ENCODE measurements at places on chromosomes 12 and 14. TPM values are rescaled to one million over a fixed set of nuclear protein-coding genes. Genes with fewer than 3 reads are reported as not detected.
A peak's percentile ranks its signal among the peaks of the same experiment; 100 is the strongest.

DNA sequence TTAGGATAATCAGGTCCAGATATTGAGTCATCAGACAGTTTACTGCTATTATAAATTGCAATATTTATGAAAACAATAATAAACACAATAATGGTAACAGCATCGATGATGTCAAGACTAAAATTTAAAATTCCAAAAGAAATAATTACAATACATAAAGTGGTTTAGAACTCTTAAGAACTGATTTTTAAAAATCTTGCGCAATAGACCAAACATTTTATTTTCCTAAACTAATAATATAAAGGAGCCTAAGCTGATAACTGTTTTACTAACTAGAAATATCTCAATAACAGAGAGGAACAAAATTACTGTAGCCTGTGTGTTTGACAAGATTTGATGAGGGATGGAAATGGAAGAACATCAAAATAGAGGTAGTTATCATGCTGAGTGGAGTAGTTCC lies 93.9 kb upstream of the TRHDE start:
- no peak for DNase-seq

DNA sequence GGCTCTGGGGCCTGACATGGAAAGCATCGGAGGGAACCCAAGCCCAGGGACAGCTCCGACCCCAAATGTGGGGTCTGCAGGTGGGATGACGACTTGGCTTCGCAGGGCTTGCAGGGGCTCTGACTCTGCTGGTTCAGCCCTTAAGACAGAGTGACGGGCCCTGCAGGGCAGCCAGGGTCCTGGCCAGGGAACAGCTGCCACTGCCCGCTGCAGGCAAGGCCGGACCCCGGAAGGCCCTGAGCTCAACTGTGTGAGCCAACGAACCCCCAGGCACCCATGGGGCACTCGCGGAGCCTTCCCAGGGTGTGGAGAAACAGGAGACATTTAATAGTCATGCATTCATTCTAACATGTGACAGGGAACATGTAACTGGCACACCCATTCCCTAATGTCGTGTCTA lies 120.7 kb downstream of the PIWIL1 start:
- DNase-seq = no peak

DNA sequence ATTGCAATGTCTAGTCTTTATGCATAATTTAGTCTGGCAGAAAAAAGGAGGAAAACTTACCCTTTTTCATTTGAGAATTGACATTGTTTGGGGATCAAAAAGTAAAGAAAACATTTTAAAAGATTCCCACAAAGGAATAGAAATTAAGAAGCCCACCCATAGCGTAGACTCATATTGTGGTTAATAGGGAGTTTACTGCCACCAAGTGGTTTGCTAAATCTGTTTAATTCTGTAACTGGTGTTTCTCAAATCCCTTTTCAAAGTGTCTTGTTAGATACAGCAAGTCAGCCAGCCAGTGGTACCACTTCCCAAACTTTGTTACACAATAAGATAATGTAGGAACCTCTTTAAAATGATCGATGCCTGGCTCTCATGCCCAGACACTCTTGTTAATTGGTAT lies 180.3 kb downstream of the IPO8 start:
- DNase-seq = peak; percentile 62

DNA sequence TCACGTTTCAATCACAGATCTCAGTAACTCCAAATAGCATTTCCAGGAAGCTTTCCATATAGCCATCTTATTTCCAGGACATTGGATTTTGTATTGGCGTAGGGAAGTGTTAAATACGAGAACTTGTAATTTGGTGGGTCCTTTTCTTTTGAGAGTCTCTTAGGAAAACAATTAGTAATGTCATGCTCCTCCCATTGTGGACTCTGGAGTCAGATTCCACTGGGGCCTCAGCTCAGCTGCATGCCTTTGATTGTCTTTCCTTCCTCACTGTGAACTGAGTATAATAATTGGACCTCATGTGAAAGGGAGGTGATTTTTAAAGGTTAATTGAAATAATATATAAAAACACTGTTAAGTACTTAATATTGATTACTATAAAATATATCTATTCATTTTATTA lies 462.6 kb downstream of the NPAS3 start:
- no peak for DNase-seq

GRCh38 chr14:37594238-37594970 lies 645 bp downstream of the FOXA1 start:
- peak; percentile 89 for DNase-seq

DNA sequence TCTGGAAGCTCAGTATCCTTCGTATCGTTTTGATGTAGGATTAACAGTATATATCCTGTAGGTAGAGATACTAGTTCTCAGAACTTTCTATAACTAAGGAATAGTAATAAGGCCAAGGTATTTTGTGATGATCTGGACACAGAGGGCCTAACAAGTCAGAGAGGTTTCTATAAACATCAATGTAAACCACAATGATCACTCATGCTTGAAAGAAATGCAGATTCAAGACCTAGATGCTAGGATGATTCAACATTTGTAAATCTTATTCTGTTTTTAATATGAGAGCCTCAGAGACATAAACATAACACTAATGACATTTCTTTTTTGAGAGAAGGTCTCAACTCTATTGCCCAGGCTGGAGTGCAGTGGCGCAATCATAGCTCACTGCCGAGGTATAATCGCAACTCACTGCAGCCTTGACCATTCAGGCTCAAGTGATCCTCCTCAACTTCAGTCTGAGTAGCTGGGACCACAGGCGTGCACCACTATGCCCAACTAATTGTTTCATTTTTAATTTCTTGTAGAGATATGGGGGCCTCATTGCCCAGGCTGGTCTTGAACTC lies 16.2 kb downstream of the SUPT16H start:
- DNase-seq = no peak

- peak; percentile 55 for DNase-seq
Observed at GRCh38 chr14:76313303-76313702, 62.6 kb upstream of the ESRRB start.

DNA sequence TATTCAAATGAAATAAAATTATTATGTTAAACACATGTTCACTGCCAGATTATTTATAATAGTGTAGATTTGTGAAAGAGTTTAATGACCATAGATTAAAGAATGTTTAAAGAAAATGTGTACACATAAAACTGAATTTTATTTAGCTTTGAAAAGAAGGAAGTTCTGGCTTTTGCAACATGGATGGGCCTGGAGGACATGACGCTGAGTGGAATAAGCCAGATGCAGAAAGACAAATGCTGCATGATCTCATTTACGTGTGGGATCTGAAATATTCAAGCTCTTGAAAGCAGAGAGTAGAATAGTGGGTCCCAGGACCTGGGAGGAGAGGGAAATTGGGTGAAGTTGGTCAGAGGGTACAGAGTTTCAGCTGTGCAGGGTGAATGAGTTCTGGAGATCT lies 1261.2 kb downstream of the TMEM121 start:
- DNase-seq = no peak

The FLVCR2 gene
- total RNA-seq = 3.3 TPM

The TAS2R9 gene
- total RNA-seq = not detected

The KLHL33 gene
- total RNA-seq = 0.35 TPM

Data from GM23338 (cell line).